ENCODE measurements at places on chromosomes 2 and 18.

GRCh38 chr2:187890690-187891089 is 336.5 kb upstream of the TFPI start:
- DNase-seq: no peak

- no peak for DNase-seq
Observed at GRCh38 chr2:58047373-58047935, 848 bp downstream of the VRK2 start.

DNA sequence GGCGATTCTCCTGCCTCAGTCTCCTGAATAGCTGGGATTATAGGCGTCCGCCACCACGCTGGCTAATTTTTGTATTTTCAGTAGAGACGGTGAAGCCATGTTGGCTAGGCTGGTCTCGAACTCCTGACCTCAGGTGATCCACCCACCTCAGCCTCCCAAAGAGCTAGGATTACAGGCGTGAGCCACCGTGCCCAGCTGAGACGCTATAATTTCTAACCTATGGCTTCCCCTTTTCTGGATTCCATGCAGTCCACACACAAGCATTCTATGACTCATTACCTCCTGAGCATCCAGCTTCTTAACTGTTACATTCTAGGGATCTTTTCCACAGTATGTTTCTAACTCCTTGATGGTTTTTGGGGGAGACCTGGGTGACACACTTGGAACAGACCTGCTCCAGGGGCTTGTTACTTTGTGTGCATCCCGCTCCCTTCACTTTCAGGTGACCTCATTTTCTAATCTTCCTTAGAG is 11.8 kb upstream of the KCMF1 start:
- DNase-seq: no peak

DNA sequence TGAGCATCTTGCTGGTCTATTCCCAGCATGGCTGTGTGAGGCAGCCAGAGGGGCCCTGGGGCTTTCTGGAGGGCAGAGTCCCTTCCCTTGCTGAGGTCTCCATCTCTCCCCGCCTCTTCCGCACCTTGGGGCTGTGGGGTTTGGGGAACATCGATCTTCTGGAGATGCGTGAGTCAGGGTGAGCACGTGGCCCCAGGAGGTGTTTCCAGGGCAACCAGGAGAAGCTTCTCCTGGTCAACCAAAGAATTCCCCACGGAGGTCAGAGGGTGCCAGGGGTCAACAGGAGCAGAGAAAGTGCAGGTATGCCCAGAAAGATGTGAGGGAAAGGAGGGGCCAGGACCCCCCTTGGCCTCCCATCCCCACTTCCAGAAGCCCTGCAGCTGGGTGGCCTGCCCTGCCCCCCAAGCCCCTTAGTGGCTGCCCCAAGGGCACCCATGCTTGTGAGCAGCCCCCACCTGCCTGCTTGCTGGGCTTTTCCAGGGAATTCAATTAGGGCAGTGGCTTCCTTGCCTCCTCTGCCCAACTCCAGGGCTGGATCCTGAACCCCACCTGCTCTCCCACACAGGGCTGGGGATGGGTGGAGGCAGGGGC is 2.8 kb upstream of the PROM2 start:
- no peak for DNase-seq

GRCh38 chr2:118846953-118847761 is at the start of gene EN1:
TSS of gene EN1 (minus strand) at chr2:118847648. CDS start at chr2:118847167, 481 bp downstream.
- no peak for DNase-seq

DNA sequence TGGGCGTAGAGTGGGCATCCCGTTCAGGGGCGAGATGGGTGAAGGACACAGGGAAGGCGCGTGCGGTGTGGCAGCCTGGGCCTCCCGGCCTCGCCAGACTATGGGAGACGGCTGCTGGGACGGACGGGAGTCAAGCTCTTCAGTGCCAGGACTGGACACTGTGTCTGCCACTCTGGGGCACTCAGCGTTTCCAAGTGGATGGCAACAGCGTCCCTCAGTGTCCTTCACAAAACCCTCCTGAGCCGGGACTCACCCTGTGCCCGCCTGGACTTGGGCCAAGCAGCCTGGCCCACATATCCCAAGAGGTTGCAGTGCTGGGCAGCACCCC is 16.3 kb upstream of the BOK start:
- no peak for DNase-seq

- DNase-seq: no peak
Observed at GRCh38 chr18:61606759-61607158, 273.5 kb downstream of the CDH20 start.

- no peak for DNase-seq
Observed at GRCh38 chr2:104434318-104434792, 419.6 kb upstream of the POU3F3 start.

DNA sequence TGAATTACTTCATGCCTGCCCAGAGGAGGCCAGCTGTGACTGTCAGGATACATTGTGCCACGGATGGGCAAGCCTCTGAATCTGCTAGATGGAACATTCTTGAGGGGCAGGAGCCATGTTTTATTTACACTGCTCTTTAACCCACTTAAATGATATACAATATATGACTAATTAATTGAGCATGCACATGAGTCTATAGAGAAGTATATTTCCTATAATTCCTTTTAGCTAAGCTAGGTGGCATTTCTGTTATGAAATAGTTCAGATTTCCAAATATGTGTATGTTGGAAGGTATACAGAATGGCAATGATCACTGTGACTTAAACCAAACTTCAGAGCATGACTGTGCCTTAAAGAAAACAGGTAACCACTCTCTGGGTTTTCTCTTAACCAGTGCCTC is 131.7 kb downstream of the RAB3GAP1 start:
- no peak for DNase-seq

DNA sequence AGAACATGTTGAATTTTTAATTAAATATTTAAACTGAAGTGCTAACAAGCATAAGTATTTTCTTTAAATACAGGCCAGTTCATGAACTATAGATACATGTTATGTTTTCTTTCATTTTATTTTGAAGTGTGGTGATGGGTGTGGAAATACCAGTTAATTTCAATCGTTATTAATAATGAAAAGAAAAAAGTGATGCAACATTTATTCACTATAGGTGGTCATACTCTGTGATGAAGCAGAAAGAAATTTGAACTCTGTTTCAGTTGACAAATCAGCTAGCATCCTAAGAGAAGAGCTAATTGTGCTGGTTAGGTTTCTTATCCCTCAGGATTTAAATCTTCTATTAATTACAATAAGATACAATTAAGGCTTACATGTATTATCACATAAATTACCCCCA is 795.1 kb upstream of the DDX18 start:
- DNase-seq: no peak

GRCh38 chr18:31512203-31512764 is 14.3 kb downstream of the DSG2 start:
- DNase-seq: no peak

All from activated naive CD4-positive, alpha-beta T cell (primary cell).